Body of pancreas (tissue), 4 donors: ENCODE measurements at places on chromosomes 16 and 17.
A peak's percentile ranks its signal among the peaks of the same experiment; 100 is the strongest.

DNA sequence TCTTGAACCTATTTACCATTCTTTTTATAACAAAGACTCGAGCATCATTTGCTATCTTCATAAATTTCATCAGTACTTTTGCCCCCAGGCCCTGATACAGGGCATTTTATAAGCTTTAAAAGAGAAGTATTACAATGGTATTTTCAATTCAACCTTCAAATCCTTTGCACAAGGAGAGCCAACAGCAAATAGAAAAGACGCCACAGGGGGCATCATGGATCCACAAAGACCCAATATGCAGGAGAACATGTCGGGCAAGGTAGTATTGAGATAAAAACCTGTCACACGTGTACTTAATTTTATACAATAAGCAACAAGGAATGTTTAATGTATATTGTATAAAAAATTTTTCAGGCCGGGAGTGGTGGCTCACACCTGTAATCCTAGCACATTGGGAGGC is 10.2 kb downstream of the MAP3K14 start:
- DNase-seq, result no peak

DNA sequence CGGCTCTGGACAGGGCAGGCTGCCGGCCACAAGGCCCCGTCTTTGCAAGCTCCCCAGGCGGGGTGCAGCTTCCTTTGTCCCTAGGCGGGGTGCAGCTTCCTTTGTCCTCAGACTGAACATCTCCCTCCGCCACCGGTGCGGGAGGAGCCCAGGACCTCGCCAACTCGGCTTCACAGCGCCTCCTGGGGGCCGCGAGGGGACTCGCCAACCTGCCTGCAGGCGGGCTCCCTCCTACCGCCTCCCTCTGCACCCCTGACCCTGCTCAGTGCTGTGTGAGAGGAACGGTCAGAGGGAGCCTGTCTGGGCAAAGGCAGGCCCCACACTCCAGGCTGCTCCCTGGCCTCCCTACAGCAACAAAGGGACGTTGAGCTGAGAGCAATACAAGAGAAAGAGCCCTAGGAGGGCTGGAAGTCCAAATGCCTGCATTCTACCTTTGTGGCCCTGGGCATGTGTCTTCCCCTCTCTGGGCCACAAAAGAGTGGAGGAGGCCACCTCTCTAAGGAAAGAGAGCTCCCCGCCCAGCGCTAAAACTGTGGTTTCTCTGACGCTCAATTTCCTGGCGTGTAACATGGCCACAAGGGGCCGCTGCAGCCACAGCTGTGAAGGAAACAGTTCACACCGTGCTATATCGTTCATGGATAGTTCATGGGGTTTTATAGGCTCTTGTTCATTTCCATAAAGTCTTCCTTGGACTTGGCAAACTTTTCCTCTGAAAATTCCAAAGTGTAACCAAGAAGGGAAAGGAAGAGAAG is 20.9 kb upstream of the KRT19 start:
- peak; percentile 89 for DNase-seq

DNA sequence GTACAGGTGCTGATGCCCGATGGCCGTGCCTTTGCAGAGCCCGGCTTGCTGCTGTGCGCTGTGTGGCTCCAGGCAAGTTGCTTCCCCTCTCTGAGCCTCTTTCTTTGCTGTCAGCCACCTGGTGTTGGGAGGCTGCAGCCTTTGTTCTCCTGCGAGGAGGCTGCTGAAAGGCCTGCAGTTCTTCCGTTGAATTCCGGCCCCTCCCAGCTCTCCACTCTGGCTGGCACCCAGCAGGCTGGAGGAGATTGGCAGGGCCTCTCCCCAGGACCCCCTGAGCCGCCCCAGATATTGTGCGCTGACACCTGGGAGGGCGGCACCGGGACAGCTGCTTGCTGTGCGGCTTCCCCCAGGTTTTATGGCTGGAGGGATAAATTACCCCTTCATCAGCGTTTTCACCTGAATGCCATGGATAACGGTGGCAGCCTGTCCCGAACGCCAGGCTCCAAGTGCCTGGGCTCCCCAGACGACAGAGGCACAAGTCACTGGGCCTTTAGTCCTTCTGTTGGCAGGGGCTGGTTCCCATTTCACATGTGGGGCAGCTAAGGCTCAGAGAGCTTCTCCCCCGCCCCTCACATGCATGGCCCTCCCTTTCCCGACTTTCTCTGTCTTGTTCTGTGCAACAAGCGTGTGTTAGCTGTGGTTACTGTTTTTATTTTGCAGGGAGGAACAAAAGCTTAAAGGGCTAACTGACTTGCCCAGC is 35.1 kb upstream of the GSE1 start:
- no peak for DNase-seq

DNA sequence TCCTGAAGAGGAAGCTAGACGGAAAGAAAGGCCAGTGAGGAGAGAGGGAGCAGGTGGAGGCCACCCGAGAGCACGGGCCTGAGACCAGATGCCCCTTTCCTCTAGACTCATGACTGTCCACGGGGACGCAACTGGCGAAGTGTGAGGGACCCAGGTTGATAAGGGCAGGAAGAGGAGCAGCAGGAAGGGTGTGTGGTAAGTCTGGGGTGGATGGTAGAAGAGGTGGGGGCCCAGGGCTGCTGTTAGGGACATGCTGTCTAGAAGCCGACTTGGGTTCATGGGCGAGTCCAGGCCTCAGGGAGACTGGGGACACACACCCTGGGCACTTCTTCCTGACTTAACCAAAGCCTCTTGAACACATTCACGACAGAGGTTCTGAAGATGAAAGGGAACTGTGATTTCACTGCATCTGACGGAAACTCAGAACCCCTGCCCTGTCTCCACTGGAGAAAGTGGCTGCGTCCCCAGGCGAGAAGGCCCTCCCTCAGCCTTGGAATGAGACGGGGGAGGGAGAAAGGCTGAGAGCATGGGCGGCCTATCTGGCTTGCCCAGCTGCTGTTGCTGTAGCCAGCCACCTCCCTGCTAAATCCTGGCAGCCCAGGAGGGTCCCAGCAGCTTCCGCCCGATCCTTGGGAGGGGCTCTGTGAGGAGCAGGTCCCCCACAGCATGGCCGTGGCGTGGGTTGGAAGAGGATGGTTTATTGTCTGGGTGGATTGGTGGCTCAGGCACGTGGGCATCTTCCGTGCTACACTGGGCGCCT is 6.0 kb downstream of the HIC1 start:
- DNase-seq, result no peak

GRCh38 chr17:81869221-81870130 is 1.7 kb downstream of the ARHGDIA start:
- DNase-seq, result peak; percentile 56

GRCh38 chr17:77933777-77934398 is 24.6 kb upstream of the TNRC6C start:
- DNase-seq, result no peak

DNA sequence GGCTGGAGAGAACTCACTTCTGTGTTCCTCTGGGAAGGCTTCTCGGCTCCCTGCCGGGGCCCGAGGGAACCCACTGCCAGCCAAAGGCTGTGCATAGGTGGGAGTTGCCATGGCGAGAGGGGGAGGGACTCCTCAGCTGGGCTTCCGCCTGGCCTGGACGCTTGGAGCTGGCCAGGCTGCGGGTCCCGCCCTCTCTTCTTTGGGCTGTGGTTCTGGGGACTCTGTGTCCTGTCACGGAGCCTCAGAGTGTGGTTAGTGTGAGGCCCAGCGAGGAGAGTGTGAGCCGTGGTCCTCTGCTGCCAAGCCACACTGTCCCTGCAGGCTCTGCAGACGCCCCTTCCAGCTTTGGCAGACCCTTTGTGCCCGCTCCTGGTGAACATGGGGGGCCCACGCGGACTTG is 123.1 kb downstream of the OR1D5 start:
- DNase-seq, result no peak

DNA sequence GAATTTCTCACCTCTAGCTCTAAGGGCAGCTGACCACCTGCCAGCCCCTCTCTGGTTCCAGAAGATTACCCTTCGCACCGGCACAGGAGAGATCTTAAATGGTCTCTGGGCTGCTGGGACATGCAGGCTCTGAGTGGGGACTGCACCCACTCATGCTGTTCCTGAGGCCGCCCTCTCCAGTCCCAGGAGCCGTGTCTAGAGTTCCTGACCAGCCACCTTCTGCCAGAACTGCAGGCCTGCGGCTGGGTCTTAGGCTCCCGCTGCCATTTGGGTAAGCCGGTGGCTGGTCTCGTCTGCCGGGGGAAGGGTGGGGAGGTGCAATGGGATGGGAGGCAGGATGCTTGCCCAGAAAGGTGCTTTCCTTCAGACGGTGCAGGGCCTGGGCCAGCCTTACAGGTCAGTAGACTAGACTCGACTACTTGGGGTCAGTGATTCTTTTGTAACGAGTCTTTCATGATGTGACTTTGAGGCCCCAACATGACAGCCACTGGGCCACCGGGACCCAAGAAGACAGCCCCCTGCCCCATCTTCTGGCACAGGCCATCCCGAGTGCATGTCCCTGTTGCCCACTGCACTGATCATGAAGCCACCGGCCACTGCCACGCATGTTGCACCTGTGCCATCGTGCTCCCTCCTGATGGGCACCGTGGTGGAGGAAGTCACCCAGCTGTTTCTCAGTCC is 26.4 kb downstream of the B9D1 start:
- no peak for DNase-seq

GRCh38 chr17:39658346-39658745 is 6.8 kb upstream of the TCAP start:
- DNase-seq, result no peak

- no peak for DNase-seq
These were observed 64.4 kb upstream of the TBX2 start for GRCh38 chr17:61335105-61335844.

DNA sequence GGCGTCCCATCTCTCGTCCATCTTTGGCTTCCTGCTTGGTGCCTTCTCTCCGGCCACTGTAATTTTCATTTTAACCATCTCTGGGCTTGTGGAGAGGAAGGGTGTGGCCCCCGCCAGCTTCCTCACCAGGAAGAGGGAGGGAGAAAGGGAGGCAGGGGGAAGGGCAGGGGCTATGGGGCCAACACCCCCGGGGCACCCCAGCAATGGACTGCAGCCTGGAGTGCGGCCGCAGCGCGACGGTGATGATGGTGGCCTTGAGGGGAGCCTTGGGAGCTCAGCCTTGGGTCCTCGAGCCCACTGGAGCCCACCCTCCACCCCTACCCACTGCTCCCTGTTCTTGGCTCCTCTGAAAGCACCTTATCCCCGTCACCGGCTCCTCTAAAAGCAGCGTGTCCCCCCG is 9.5 kb downstream of the METRNL start:
- no peak for DNase-seq

DNA sequence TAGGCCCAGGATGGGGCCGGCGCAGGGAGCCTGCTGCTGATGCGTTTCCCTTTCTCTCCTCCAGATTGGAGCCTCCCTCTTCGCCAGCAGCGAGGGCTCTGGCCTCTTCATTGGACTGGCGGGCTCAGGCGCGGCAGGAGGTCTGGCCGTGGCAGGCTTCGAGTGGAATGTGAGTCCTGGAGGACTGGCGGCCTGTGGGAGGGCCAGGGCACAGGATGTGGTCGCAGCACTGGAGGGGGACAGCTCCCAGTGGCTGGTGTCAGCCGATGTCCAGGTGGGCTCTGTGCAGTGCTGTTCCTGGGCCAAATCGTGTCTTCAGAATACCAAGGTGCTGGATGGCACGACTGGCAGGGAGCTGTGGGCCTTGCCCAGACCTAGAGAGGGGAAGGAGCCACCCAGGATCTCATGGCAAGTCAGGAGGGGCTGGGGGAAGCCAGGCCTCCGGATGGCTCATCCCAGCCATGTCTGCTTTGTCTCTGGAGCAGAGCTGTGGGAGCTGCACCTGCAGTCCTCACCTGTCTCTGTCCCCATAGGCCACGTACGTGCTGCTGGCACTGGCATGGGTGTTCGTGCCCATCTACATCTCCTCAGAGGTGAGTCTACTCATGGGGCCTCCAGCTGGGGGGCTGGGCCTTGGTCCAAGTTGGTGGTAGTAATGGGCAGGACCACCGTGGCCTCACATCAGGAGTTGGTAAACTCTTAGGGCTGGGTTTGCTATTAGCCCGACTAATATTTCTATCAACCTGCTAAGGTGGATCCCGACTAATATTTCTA is 7.3 kb downstream of the SLC5A10 start:
- DNase-seq, result no peak

DNA sequence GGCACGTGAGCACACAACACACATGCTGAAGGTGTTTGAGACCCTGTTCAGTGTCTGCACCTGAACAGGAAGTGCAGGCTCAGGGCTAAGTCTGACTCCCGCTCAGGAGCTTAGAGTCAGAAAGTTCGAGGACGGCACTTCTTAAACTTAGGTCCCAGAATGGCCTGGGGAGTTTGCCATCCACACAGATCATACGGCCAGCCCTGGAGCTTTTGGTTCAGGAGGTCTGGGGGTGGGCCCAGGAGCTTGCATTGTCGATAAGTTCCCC is 4.0 kb upstream of the CAMKK1 start:
- no peak for DNase-seq

GRCh38 chr17:13931800-13932460 is 137.4 kb upstream of the COX10 start:
- DNase-seq, result peak; percentile 36

- DNase-seq, result no peak
These were observed 20.6 kb downstream of the MAP3K14 start for GRCh38 chr17:45296003-45296832.

GRCh38 chr17:81537856-81538555 is 9.8 kb downstream of the FSCN2 start:
- DNase-seq, result peak; percentile 91

- DNase-seq, result no peak
These were observed 41.9 kb upstream of the SKAP1 start for GRCh38 chr17:48471817-48472410.

- no peak for DNase-seq
These were observed 20.9 kb upstream of the PPM1D start for GRCh38 chr17:60579090-60579489.

- no peak for DNase-seq
These were observed 17.2 kb upstream of the CACNG1 start for GRCh38 chr17:67027031-67027628.

- no peak for DNase-seq
These were observed 73.2 kb upstream of the EFCAB3 start for GRCh38 chr17:62307196-62307595.

- DNase-seq, result no peak
These were observed 187.0 kb downstream of the SOX9 start for GRCh38 chr17:72307836-72308235.

DNA sequence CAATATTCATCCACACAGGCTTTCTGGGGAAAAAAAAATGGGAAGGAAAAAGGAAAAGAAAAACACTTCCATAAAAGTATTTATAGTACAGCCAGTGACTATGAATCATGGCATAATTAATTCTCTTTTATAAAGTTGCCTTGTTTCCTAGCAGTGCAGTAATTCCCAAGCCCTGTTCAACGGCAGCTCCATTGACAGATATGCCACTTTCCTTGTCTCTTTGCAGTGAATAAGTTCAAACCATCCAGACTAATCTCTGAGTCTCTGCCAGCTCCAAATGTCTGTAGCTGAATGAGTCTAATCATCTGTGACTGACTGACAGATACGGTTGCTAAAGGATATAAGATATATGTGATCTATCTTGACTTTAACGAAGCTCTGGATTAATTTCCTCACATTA is 52.9 kb upstream of the KCNJ16 start:
- DNase-seq, result no peak

- DNase-seq, result no peak
These were observed 132.6 kb downstream of the RAB11FIP4 start for GRCh38 chr17:31523862-31524730.
